AML-193 (cell line): ENCODE measurements at places on chromosomes 3 and 15.

GRCh38 chr15:48641416-48641815, 4.1 kb downstream of the FBN1 start:
- no peak for DNase-seq

GRCh38 chr3:148615382-148615781, 82.3 kb upstream of the AGTR1 start:
- DNase-seq: no peak

GRCh38 chr15:95296643-95297042, 1033.9 kb upstream of the NR2F2 start:
- no peak for DNase-seq

- DNase-seq: no peak
Observed at GRCh38 chr3:156782319-156782718, 43.8 kb upstream of the LEKR1 start.

DNA sequence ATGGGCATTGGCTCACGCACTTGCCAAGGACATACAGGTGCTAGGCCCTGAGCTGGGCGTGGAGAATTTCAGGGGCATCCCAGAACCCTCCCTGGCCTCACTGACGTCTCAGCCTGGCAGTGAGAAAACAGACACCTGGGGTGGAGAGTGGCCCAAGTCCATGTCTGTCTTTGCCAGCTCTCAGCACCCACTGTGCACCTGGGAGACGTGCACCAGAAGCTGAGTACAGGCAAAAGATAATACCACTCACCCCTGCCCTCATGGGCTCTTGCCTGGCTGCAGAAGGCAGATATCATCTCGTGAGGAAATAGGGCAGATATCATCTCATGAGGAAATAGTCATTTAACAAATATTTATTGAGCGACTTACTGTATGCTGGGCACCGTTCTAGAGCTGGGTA, 8.0 kb downstream of the LOXL1 start:
- no peak for DNase-seq

DNA sequence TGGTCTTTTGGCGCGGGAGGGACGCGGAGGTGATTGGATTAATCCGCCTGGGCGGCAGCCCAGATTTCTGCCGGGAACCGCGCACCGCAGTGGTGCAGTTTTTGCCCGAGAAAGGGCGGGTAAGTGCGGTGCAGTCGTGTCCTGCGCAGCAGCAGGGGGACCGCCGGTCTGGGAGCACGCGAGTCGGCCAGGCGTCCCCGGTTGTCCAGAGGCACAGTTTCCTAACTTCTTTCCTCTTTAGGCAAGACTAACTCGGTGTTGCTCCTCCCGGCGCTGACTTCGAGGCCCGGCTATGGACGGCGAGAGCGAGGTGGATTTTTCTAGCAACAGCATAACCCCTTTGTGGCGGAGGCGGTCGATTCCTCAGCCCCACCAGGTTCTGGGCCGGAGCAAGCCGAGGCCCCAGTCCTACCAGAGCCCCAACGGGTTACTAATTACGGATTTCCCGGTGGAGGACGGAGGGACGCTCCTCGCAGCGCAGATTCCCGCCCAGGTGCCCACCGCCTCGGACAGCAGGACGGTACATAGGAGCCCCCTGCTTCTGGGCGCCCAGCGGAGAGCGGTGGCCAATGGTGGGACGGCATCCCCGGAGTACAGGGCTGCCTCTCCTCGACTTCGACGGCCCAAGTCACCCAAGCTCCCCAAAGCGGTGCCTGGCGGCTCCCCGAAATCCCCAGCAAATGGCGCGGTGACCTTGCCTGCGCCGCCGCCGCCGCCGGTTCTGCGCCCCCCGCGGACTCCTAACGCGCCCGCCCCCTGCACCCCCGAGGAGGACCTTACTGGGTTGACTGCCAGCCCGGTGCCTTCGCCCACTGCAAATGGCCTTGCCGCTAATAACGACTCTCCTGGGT, 736 bp downstream of the ARHGEF26 start:
- no peak for DNase-seq

- no peak for DNase-seq
Observed at GRCh38 chr15:48400086-48400485, 68.9 kb downstream of the DUT start.

GRCh38 chr3:101973163-101973505, 123.8 kb downstream of the NFKBIZ start:
- no peak for DNase-seq

DNA sequence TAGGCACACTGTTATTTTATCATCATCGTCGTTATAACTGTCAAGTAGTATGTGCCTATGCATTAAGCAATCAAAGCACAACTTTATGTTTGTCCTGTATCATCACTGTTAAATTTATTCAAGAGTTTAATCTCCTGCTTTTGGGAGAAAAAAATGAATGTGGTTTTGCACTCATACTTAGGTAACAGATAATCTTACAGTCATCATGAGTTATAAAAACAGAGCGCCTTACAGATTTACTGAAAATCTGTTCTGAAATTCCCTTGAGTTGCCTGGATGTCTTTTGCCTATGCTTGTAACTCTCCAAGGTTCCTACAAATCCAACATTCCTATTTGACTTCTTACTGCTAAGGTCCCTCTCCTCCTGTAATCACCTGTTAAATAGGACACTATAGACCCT, 307.3 kb downstream of the ZIC4 start:
- no peak for DNase-seq

- DNase-seq: peak; percentile 57
Observed at GRCh38 chr3:183254487-183255347, 1.7 kb downstream of the B3GNT5 start.

DNA sequence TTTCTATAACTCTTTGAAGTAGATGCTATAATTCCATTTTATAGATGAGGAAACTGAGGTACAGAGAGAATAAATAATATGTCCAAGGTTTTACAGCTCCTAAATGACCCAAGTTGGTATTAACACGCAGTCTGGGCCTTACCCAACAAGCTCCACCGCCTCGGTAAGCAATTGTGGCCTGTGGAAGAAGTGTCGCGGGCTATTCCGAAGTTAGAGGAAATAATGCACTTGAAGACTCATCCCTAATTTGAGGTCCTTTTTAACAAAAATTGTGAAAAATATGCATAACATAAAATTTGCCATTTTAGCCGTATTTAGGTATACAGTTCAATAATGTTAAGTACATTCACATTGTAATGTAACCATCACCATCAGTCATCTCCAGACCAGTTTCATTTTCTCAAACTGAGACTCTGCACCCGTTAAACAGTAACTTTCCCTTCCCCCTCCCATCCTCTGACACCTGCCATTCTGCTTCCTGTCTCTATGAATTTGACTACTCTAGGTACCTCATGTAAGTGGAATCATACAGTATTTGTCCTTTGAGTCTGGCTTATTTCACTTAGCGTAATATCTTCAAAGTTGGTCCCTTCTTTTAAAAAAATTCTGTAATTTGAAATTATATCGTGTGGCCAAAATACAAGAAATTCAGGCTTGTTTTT, 18.2 kb downstream of the IDH3A start:
- no peak for DNase-seq

DNA sequence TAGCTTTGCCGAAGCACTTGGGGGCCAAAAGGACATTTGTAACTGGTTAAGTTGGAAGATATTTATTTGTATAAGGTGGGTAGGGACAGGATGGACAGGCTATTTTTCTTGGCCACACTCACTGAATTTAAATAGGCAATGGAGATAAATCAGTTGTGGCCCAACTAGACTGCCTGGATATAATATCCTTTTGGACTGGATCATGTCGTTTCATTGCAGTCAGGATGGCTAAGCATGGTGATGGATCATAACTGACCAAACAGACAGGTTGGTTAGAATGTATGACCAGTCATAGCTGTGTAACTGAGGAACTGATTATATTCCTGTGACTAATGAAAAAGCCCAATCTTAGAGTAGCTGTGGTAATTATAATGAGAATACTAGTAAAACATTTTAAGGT, 284.0 kb downstream of the LPP start:
- DNase-seq: no peak

DNA sequence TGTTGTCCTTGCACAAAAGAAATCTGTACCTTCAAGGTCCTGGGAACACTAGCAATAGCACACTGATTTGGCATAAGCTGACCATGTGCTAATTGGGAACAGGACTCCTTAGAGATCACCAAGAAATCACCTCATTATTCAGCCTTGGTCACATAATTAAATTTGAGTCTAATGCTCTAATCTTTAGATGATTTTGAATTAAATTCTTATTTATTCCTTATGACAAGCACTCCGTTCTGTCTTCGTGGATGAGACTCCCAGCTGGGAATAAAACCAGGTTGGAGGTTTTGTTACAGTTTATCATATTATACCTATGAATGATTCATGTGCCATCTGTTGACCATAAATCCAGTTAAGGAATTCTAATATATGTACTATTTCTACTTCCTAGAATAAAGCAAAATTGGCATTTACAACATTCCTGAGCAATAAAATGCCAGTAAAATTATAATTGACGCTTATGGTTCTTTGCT, 162.2 kb downstream of the MYRIP start:
- DNase-seq: no peak

DNA sequence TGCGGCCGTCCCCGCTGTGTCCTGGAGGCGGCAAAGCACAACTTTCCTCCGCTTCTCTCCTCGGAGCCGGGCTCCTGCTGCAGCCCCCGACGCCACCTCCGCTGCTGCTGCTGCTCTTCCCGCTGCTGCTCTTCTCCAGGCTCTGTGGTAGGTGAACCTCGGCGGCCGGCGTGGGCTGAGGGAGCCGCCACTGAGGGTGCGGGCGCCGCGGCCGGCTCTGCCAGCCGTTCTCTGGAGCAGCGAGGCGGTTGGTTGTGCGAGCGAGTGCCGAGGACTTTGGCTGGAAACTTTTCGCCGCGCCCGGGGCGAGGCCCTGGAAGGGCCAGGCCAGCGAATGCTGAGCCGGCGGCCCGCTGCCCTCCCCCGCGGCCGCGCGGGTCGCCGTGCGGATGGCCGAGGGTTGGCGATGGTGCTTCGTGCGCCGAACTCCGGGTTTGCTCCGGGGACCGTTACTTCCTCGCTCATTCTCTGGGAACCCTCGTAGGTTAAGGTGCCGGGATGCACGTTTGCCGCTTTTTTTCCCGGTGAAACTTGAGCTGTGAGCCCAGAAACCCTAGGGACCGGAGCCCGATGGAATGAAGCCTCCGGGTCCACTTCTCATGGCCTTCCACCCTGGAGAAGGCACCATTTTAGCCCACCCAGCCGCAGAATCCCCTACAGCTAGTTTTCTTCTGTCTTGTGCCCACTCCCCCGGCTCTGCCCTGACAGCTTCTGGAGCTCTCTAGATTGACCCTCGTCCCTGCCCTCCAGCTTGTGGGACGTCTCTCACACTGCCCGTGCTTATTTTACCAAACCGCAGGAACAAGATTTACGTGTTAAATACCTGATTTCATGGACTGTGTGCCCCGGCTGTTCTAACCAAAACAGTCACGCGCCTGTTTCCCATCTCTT, 660 bp downstream of the NECTIN3 start:
- DNase-seq: no peak

- no peak for DNase-seq
Observed at GRCh38 chr3:5480190-5480589, 292.7 kb downstream of the EDEM1 start.

DNA sequence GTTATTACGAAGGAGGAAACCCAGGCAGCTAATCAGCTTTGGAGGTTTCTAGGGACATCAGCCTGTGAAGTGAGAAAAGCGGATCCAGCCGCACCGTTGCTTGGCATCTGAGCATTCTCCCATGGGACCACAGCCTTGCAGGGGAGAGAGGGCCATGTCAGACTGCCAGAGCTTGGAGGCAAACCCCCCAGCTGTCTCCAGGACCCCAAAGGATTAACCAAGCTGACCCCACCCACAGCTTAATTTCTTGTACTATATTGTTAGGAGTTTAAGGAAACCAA, 5.1 kb downstream of the IGDCC3 start:
- DNase-seq: no peak
